Heart right ventricle (tissue), 16 donors: ENCODE measurements at places on chromosomes 11 and 22.
A peak's percentile ranks its signal among the peaks of the same experiment; 100 is the strongest.

GRCh38 chr11:120835601-120836228 lies 188.2 kb upstream of the TBCEL start:
- H3K27me3 ChIP-seq, result no peaks in the 10 kb centered on the region
- no peak for DNase-seq
- no peak overlapping the region for H3K27ac ChIP-seq
- H3K4me1 ChIP-seq, result no peaks in the 10 kb centered on the region
- H3K36me3 ChIP-seq, result no peaks in the 10 kb centered on the region

- no peak overlapping the region for H3K4me3 ChIP-seq
- no peak overlapping the region for H3K27ac ChIP-seq
- H3K36me3 ChIP-seq, result no peaks in the 10 kb centered on the region
- no peak for DNase-seq
Measured at GRCh38 chr11:126464796-126465195, 109.3 kb downstream of the ST3GAL4 start.

GRCh38 chr22:31977141-31977841 lies 33.0 kb downstream of the YWHAH start:
- no peak overlapping the region for H3K4me3 ChIP-seq
- H3K27me3 ChIP-seq, result no peaks in the 10 kb centered on the region
- peak; percentile 74 for DNase-seq
- H3K36me3 ChIP-seq, result no peaks in the 10 kb centered on the region

GRCh38 chr11:69504576-69505335 lies 23.3 kb downstream of the LINC01488 start:
- H3K4me1 ChIP-seq, result no peaks in the 10 kb centered on the region
- H3K36me3 ChIP-seq, result no peaks in the 10 kb centered on the region
- no peak overlapping the region for H3K4me3 ChIP-seq

- H3K27ac ChIP-seq, result no peak overlapping the region
- H3K36me3 ChIP-seq, result no peaks in the 10 kb centered on the region
- H3K27me3 ChIP-seq, result no peaks in the 10 kb centered on the region
- H3K4me1 ChIP-seq, result peaks cover 73% of the 10 kb centered on the region
Measured at GRCh38 chr11:44777209-44778194, 50.7 kb downstream of the TSPAN18 start.

DNA sequence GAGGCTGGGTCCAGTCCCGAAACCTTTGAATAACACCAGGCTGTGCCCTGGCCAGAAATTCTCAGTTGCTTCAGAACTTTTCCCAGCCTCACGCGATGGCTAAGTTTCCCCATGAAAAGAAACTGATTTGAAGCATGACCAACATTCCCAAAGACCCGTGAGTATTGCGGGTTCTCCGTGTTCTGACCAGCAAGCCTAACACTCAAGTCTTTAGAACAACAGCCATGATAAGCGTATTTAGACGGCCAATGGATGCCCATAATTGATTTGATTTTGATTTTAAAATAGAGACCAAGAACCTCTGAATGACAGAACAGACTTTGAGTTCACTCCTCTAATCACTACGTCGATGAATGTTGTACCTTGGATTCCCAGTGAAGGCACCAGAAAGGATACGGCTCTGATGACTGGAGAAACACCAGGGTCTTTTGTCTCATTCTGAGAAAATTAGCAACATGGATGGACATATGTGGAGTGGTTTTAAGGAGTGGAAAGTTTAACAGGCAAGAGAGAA lies 43.9 kb downstream of the ZNF280B start:
- no peaks in the 10 kb centered on the region for H3K4me1 ChIP-seq
- H3K4me3 ChIP-seq, result no peak overlapping the region
- no peak overlapping the region for H3K27ac ChIP-seq
- H3K27me3 ChIP-seq, result peaks cover 48% of the 10 kb centered on the region
- H3K36me3 ChIP-seq, result no peaks in the 10 kb centered on the region

DNA sequence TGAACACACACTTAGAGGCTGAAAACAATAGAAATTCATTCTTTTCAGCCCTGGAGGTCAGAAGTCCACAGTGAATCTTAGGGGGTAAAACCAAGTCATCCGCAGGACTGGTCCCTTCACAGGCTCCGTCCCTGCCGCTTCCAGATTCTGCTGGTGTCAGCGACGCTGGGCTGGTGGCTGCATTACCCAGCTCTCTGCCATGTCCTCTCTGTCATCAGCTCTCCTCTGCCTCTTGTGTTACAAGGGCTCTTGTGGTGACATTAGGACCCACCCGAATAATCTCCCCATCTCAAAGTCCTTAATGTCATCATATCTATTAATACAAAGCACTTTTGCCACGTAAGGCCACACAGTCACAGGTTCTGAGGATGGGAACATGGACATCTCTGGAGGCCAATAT lies 47.7 kb upstream of the ANO1 start:
- no peak overlapping the region for H3K27ac ChIP-seq
- H3K36me3 ChIP-seq, result no peaks in the 10 kb centered on the region
- no peak for DNase-seq
- H3K27me3 ChIP-seq, result no peaks in the 10 kb centered on the region
- peaks cover 3% of the 10 kb centered on the region for H3K4me1 ChIP-seq
- no peak overlapping the region for H3K4me3 ChIP-seq

GRCh38 chr22:36378869-36379217 lies 8.9 kb downstream of the MYH9 start:
- no peak overlapping the region for H3K4me3 ChIP-seq
- H3K4me1 ChIP-seq, result peaks cover 100% of the 10 kb centered on the region
- H3K27me3 ChIP-seq, result no peaks in the 10 kb centered on the region
- H3K27ac ChIP-seq, result peak overlapping the region; percentile 71

DNA sequence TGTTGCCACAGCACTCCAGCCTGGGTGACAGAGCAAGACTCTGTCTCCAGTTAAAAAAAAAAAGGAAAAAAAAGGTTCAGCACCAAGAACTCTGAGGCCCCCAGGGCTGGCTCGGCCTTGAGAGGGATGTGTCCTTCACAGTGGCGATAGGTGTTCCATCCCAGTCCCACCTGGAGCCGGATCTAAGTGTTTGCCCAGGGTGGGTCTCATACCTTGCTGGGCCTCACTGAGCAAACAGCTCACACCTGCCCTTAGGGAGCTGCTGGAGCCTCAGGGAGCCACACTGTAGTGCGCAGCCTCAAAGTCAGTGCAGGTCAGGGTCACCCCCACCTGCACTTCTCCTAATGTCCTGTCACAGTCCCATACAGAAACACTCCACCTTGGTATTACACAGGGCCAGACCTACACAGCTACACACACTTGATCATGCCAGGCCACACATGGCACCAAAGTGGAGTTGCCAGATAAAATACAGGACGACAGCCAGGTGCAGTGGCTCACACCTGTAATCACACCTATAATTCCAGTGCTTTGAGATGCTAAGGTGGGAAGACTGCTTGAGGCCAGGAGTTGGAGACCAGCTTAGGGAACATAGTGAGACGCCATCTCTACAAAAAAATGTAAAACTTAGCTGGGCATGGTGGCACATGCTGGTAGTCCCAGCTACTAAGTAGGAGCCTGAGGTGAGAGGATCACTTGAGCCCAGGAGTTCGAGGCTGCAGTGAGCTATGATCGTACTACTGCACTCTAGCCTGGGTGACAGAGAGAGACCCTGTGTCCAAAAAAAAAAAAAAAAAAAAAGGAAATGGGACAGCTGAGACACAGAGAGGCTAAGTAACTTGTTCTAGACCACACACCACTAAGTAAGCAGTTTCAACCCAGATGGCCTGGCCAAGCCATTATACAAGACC lies 7.3 kb downstream of the STARD10 start:
- H3K4me1 ChIP-seq, result peaks cover 30% of the 10 kb centered on the region
- H3K27ac ChIP-seq, result no peak overlapping the region
- H3K36me3 ChIP-seq, result no peaks in the 10 kb centered on the region

DNA sequence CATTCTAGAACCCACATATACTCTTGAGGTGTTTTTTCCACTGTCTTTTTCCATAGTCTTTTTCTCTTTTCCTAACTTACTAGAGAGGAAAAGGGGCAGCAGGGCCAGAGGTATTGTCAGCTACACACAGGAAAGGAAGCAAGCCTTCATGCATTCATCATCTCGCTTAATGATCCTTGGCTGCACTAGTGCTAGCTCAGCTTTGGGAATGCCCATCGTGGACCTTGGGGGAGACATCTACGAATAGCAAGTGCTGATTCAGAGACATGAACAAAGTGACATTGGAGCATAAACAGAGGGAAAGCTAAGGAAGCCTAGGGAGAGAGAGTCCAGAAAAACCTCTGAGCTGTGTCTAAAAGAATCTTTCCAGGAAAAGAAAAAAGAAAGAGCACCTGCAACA lies 466.3 kb upstream of the ARHGAP42 start:
- no peak for DNase-seq
- H3K27ac ChIP-seq, result no peak overlapping the region
- no peak overlapping the region for H3K4me3 ChIP-seq
- no peaks in the 10 kb centered on the region for H3K36me3 ChIP-seq

DNA sequence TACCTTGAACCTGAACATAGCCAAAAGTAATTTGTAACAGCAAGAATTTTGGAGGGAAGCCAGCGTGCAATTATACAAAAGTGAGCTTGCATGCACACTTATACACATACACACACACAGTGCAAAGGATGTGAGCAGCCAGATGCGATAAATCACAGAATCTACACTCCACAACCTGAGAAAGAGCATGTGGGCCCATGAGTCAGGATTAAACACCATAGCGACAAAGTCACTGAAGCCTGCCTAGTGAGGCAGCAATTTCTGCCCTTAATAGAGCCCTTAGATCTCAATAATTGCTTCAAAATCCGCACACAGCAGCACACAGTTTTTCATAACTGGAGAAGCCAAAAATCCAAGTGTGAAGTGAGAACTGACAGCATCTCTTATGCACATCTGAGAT lies 42.6 kb upstream of the TEAD1 start:
- H3K27ac ChIP-seq, result no peak overlapping the region
- H3K4me3 ChIP-seq, result no peak overlapping the region
- H3K27me3 ChIP-seq, result no peaks in the 10 kb centered on the region
- no peak for DNase-seq

- H3K27me3 ChIP-seq, result no peaks in the 10 kb centered on the region
- H3K27ac ChIP-seq, result no peak overlapping the region
- no peaks in the 10 kb centered on the region for H3K36me3 ChIP-seq
- no peak overlapping the region for H3K4me3 ChIP-seq
- peaks cover 17% of the 10 kb centered on the region for H3K4me1 ChIP-seq
- DNase-seq, result no peak
Measured at GRCh38 chr11:15886866-15887265, 469.5 kb downstream of the SOX6 start.

DNA sequence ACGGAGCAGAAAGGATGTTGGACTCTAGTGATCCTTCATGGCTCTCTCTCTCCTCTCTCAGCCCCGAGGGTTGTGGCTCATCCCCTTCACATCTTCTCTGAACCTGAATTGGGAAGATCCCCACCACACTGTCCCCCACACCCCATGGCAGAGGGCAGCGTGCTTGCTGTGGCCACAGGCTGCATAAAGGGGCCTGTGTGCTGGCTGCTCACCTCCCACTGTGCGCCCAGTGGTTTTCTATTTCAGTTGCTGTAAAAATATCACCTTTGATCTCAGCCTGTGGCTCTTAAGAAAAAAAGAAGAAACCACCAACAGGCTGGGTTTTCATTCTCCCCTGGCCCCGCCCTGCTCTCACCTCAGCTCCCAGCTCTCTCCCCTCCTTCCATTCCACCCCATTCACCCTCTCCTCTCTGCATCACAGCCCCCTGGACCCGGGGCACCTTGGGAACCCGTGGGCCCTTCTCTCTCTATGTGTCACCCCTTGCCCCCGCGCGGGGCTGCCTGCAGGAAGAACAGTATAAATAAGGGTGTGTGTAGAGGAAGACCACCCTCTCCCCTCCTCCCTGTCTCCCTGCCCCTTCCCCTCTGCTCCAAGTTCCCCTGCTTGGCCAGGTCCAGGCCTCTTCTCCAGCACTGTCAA lies 25.8 kb upstream of the WNT11 start:
- H3K27me3 ChIP-seq, result no peaks in the 10 kb centered on the region
- no peaks in the 10 kb centered on the region for H3K36me3 ChIP-seq
- DNase-seq, result no peak
- no peak overlapping the region for H3K27ac ChIP-seq
- peaks cover 12% of the 10 kb centered on the region for H3K4me1 ChIP-seq

DNA sequence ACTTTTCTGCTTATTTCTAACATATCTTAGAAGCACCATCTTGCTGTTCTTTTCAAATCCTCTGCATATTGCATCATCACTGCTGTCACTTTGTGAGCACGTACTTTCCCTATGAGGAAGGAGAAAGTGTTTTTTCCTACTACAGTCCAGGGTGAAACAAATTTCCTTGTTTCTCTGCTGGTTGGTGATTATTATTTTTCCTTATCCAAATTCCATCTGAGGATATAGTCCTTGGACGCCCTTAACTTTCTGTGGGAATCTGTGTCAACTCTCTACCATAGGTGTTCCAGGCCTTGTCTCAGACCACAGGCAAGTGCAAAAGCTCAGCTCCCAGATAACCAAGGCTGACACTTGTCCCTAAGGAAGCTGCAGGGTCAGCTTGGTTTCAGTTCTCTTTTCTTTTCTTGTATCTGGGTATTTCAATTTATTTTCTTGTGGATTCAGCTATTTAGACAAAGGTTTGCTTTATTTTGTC lies 29.4 kb upstream of the LYVE1 start:
- no peaks in the 10 kb centered on the region for H3K27me3 ChIP-seq
- H3K36me3 ChIP-seq, result no peaks in the 10 kb centered on the region
- DNase-seq, result no peak

DNA sequence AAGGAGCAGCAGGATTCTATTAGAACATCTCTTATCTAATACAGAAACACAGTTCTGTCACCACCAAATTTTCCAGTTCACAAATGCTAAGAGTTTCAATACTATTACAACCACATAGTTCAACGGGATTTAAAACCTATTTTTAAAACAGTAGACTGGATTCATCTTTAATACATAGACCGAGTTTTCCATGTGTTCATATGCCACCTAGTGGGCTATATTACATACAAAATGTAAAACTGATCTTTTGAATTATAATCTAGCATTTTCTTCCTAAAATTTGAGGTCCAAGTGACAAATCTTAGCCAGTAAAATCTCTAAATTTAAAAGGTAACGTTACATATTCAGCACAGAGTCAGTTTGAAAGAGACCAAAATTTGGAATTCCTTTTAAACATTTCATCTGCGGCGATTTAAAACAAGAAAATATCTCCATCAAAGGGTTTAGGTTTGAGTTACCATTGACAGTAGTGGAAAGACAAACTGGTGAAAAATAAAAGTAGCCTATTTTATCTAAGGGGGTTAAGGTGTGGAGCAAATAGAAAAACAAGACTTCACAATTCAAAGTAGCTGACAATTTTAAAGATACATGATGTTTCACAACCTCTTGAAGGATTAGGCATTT lies 269.3 kb upstream of the MPPED2 start:
- no peaks in the 10 kb centered on the region for H3K36me3 ChIP-seq
- H3K4me3 ChIP-seq, result no peak overlapping the region
- H3K27ac ChIP-seq, result no peak overlapping the region
- DNase-seq, result no peak
- no peaks in the 10 kb centered on the region for H3K27me3 ChIP-seq
